ENCODE measurements at places on chromosomes 4 and X. TPM values are rescaled to one million over a fixed set of nuclear protein-coding genes. Genes with fewer than 3 reads are reported as not detected.

DNA sequence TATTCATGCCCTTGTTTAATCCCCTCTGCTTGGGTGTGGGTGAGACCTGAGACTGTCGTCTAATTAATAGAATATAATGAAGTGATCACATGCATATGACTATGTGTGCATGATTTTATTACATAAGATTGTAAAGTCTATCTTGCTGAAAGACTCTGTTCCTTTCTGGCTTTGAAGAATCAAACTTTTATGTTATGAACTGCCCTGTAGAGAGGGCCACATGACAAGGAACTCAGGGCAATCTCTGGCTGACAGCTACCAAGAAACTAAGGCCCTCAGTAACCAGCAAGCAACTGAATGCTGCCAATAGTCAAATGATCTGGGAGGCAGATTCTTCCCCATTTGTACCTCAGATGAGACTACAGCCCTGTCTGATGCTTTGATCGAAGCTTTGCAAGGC, 13.5 kb downstream of the TSPAN7 start:
- no peak for DNase-seq

DNA sequence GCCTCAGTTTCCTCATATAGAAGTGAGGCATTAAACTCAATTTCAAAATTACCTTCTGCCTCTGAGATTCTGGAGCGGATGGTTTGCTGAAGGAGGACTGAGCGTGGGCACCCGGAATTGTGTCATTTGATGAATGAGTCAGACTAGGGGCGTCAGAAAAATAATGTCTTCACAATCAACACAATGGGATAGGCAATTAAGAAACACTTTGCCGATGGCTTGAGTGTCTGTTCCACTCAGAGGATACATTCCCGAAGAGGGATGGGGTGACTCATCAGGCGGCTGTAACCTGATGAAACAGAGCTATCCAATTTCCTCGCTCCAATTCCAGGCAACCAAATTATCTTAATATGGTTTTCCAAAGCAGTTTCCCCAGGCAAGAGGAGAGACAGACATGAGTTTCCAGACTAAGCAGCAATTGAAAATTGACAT, 1.2 kb upstream of the CHRNA9 start:
- no peak for DNase-seq

DNA sequence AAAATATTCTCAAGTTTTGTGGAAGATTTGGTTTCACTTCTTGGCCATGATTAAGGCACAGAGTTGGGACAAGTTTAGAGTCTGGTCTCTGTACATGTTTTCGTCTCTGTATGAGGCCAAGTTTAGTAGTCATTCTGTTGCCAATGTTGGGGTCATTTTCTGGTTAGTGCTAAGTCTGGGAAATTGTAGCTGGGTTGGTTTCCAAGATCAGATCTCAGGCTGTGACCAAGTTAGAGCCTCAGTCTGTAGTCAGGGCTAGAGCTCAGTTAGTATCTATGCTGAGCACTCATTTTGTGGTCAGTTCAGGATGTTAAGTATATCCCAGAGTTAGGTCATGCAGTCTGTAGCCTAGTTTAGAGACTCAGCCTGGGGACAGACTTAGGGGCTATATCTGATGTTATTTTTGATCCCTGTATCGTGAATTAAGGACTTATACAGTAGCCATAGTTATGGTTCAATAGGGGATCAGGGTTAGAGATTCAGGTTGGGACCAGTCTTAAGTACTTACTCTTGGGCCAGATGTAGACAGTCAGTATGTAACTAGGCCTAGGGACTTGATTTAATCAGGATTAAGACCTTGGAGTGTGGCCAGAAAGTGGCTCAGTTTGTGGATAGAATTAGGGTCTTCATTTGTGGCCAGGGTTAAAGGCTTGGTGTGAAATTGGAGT, 6.6 kb upstream of the ENOX2 start:
- DNase-seq, result no peak

GRCh38 chr4:184313702-184314659, 96.3 kb upstream of the ENPP6 start:
- no peak for DNase-seq

The NDUFB11 gene
- 37.2 TPM for total RNA-seq

The UBL4A gene
- 15.6 TPM for total RNA-seq

The BST1 gene
- total RNA-seq, result 1.2 TPM

All from cerebellum (tissue), 4 donors.